Tibial artery (tissue), 4 donors: ENCODE measurements at places on chromosomes 13 and 19.

GRCh38 chr19:43597876-43598275, 1.5 kb downstream of the ZNF576 start:
- no peaks in the 10 kb centered on the region for H3K4me1 ChIP-seq
- no peak overlapping the region for H3K27ac ChIP-seq
- H3K36me3 ChIP-seq, result peaks cover 13% of the 10 kb centered on the region
- no peak for DNase-seq
- H3K4me3 ChIP-seq, result no peak overlapping the region

GRCh38 chr13:80363890-80364503, 23.1 kb upstream of the SPRY2 start:
- H3K4me1 ChIP-seq, result peaks cover 3% of the 10 kb centered on the region
- H3K36me3 ChIP-seq, result no peaks in the 10 kb centered on the region
- H3K27ac ChIP-seq, result no peak overlapping the region
- H3K4me3 ChIP-seq, result no peak overlapping the region
- no peak for DNase-seq
- H3K27me3 ChIP-seq, result no peaks in the 10 kb centered on the region

DNA sequence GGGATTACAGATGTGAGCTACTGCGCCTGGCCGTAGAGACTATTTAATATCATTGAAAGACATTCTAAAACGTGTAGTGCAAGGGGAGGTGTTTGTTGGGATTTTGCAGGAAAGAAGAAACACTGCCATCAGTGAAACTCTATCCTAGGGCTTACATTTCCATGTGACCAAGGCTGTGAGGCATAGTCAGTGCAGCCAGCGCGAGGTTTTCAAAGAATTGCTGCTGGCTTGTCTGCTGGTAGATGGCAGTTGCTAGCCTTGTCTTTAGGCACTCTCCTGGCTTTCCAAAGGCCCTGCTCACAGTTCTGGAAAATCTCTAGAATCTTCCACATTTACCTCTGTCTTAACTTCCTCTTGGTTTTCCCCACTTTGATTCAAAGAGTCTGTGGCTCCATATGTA, 77.5 kb downstream of the GPC6 start:
- no peaks in the 10 kb centered on the region for H3K27me3 ChIP-seq
- no peaks in the 10 kb centered on the region for H3K4me1 ChIP-seq
- no peaks in the 10 kb centered on the region for H3K36me3 ChIP-seq
- no peak overlapping the region for H3K27ac ChIP-seq

DNA sequence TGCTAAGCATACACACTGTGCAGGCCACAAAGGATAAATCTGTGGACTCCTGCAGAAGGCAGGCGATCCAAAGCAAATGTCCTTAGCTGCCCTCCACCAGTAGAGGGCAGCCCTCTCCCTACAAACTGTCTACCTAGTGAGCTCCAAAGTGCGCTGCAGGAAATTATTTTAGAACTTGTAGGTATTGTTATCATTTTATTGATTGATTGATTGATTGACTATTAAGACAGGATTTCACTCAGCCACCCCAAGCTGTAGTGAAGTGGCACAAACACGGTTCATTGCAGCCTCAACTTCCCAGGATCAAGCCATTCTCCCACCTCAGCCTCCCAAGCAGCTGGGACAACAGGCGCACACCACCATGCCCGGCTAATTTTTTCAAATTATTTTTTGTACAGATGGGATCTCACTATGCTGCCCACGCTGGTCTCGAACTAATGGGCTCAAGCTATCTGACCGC, 37.3 kb downstream of the RNF6 start:
- H3K27me3 ChIP-seq, result no peaks in the 10 kb centered on the region
- H3K27ac ChIP-seq, result no peak overlapping the region
- no peak overlapping the region for H3K4me3 ChIP-seq
- no peaks in the 10 kb centered on the region for H3K36me3 ChIP-seq
- DNase-seq, result peak; percentile 76
- no peaks in the 10 kb centered on the region for H3K4me1 ChIP-seq

DNA sequence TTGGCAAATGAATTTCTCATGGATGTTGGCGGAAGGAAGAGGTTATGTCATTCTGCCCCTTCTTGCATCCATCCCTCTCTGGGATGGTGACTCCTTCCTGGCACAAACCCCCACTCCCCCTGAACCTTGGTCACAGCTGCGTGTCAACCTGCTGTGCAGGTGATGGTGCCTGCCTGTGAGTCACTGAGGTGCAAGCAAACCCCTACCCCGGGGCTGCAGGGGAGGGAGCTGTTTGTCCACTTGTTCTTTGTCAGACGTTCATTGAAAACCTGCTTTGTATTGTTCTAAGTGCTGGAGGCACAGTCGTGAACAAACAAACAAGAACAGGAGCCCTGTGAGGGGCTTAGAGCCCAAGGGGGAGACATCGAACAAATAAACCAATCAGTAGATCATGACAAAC, 2.0 kb upstream of the GAPDHS start:
- H3K36me3 ChIP-seq, result no peaks in the 10 kb centered on the region
- H3K27ac ChIP-seq, result no peak overlapping the region
- H3K27me3 ChIP-seq, result peaks cover 92% of the 10 kb centered on the region

DNA sequence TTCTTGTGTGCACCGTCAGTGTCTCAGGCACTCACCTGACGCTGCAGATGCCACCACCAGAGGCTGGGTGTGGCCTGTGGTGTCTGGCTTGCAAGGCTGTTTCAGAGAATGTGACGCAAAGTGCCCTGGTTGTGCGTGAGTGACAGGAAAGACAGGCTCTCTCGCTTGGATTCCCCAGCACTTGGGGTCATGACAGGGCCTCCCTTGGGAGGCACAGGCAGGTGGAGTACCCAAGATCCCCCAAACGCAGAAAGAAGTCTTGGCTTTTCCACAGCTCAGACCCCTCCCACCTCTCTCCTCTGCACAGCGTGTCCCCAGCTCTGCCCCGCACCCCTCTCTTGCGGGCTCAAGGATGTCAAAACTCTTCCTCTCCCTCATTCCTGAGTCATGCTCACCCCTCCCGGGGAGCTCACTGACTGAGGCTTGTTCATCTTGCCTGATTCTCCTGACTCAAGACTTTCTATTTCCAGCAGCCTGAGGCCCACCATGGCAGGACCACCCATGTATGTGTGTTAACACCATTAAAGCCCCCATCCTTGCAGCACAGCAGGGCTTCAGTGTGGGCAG, 21.0 kb downstream of the DHX34 start:
- no peak overlapping the region for H3K27ac ChIP-seq
- H3K4me1 ChIP-seq, result no peaks in the 10 kb centered on the region
- no peak overlapping the region for H3K4me3 ChIP-seq
- no peak for DNase-seq

DNA sequence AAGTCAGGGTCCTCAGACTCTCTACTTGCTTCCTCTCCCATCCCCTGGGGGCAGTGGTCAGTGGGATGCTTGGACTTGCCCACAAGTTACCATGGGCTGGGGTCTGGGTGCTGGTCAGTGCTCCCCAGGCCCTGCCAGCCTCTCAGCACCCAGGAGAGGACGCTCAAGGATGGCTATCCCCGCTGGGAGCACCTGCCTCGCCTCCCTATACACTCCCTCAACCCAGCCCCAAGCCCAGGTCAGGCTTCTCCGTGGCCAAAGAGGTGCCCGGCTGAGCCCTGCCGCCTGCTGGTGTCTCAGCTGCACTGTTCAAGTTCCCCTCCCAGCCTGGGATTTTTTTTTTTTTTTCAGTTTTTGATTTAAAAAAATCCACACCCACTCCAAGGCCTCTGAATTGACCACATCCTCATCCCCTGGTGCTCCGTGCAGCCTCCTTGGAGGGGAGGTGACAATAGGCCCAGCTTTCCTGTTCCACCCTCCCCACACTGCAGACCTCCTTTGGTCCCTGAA, 10.8 kb downstream of the F2RL3 start:
- DNase-seq, result no peak
- H3K36me3 ChIP-seq, result no peaks in the 10 kb centered on the region
- H3K4me1 ChIP-seq, result peaks cover 16% of the 10 kb centered on the region
- no peak overlapping the region for H3K4me3 ChIP-seq

DNA sequence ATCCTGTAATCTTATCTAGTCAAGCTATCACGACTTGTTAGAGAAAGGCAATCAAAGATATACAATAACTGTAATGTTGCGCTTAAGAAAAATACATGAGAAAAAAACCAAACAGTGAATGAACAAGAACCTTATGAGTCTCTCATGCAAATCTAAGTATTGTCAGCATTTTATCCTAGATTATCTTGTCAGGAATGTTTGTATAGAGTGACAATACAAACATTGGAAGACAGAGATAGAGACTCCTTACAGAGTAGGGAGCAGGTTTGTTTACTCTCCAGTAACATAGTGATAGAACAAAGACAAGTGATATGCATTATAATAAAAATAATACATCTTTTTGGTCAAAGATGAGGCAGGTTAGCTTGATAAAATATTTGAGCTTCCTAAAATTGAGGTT, 444.8 kb downstream of the SLITRK5 start:
- H3K4me3 ChIP-seq, result no peak overlapping the region
- H3K4me1 ChIP-seq, result no peaks in the 10 kb centered on the region
- H3K36me3 ChIP-seq, result no peaks in the 10 kb centered on the region
- DNase-seq, result no peak
- no peak overlapping the region for H3K27ac ChIP-seq
- H3K27me3 ChIP-seq, result no peaks in the 10 kb centered on the region

GRCh38 chr13:23723471-23723870, 153.3 kb downstream of the TNFRSF19 start:
- peaks cover 7% of the 10 kb centered on the region for H3K36me3 ChIP-seq
- peak overlapping the region; percentile 77 for H3K27ac ChIP-seq
- no peaks in the 10 kb centered on the region for H3K4me1 ChIP-seq
- no peak for DNase-seq

DNA sequence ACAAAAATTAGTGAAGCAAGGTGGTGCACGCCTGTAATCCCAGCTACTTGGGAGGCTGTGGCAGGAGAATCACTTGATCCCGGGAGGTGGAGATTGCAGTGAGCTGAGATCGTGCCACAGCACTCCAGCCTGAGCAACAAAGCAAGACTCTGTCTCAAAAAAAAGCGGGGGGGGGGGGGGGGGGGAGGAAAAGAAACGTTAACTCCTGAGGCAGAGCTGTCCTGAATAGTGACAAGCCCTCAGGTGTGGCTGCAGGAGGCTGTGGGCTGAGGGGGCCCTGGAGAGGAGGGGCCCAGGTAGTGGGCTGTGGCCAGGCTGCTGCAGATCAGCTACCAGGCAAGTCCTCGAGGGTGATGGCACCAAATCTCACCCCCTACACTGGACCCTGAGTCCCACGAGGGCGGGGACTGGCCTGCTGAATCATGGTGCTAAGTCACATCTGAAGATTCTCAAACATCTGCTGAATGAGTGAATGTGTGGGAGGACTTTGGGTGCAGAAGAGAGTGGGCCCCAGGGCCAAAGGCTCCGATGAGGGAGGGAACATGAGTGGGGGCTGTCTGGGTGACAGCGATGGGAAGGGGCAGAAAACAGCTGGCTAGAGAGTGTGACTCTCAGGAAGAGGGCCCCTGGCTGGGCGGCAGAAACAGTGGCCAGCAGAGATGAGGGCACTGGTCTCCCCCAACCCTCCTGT, 24.6 kb upstream of the ATP1A3 start:
- DNase-seq, result no peak
- no peak overlapping the region for H3K4me3 ChIP-seq
- peaks cover under 1% of the 10 kb centered on the region for H3K4me1 ChIP-seq
- H3K27me3 ChIP-seq, result no peaks in the 10 kb centered on the region
- H3K36me3 ChIP-seq, result peaks cover 10% of the 10 kb centered on the region
- H3K27ac ChIP-seq, result no peak overlapping the region

- no peak for DNase-seq
- no peaks in the 10 kb centered on the region for H3K27me3 ChIP-seq
- no peak overlapping the region for H3K27ac ChIP-seq
- peaks cover 43% of the 10 kb centered on the region for H3K36me3 ChIP-seq
These were observed 5.7 kb downstream of the DNAJB1 start for GRCh38 chr19:14512406-14512961.

DNA sequence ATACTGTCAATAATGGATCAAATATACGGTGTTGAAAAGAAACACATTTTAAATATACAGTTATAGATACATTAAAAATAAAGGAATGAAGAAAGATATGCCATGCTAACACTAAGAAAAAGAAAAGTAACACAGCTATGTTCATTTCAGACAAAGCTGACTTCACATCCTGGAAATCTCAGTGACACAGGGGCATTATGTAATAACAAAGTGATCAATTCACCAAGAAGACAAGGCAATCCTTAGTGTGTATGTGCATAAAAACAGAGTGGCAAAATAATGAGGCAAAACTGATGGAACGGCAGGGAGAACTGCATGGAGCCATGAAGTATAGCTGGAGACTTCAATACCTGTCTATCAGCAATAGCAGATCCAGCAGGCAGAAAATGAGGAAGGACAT, 13.1 kb downstream of the ZNF14 start:
- no peak overlapping the region for H3K27ac ChIP-seq
- no peak overlapping the region for H3K4me3 ChIP-seq
- no peaks in the 10 kb centered on the region for H3K4me1 ChIP-seq
- no peaks in the 10 kb centered on the region for H3K27me3 ChIP-seq

DNA sequence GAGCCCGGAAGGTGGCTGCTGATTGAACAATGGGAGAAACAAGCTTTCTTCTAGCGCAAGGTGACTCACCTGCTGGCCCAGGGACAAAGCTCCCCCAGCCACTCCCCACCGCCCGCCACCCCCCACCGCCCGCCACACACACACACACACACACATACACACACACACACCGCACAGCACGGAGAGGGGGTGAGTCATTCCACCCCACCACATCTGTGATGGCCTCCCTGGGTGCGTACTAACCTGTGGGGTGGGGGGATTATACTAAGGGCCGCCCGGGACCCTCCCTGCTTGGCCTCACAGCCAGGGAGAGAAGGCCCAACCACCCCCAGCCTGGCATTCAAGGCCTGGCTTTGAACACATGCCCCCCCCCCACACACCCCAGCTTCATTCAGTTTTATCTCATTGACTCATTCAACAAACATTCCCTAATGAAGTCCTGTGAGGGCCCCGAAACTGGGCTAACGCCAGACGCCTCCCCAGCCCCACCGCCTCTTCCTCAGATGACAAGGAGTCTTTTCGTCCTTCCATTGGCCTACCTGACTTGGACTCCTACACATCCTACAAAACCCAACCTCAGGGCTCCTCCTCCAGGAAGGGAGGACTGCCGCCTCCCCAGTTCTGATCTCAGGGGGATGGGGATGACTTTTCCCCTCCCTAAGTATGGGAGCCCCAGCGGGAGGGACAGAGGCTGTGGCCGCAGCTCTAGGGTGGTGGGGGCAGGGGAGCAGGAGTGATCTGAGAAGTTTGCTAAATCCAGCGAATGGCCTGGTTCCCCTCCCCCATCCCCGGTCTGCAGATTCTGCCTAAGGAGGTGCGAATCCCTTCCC, 5.8 kb upstream of the ONECUT3 start:
- no peak overlapping the region for H3K4me3 ChIP-seq
- no peaks in the 10 kb centered on the region for H3K4me1 ChIP-seq
- DNase-seq, result no peak
- no peak overlapping the region for H3K27ac ChIP-seq
- H3K27me3 ChIP-seq, result peaks cover 100% of the 10 kb centered on the region

DNA sequence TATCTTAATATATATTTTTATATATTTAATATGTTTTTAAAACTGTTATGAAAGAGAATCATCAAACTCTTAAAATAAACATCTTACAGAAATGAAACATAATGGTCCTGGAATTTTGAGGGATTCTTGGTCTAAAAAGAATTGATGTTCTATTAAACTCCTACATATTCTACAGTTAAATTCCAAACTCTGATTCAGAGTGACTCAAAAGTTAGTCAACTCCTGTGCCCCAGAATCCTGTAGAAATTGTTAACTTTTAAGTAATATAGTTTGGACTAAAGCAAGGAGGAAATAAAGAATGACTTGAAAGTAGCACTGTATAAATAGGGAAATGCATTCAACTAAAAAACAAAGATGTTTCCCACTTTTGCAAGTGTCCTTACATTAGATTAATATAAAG, 47.7 kb downstream of the FNDC3A start:
- peaks cover 6% of the 10 kb centered on the region for H3K4me1 ChIP-seq
- no peak overlapping the region for H3K27ac ChIP-seq
- no peak for DNase-seq
